ENCODE measurements at places on chromosomes 2 and 18. TPM values are rescaled to one million over a fixed set of nuclear protein-coding genes. Genes with fewer than 3 reads are reported as not detected.

VIL1 gene
- 1.3 TPM for polyA plus RNA-seq

ACADL gene
- 16.7 TPM for polyA plus RNA-seq

STK17B gene
- 14.5 TPM for polyA plus RNA-seq

DNER gene
- polyA plus RNA-seq: 1.6 TPM

ANO7 gene
- polyA plus RNA-seq: 2.2 TPM

SOX11 gene
- polyA plus RNA-seq: 46.8 TPM

NMUR1 gene
- 0.63 TPM for polyA plus RNA-seq

NEURL3 gene
- 0.35 TPM for polyA plus RNA-seq

TMEM178A gene
- 11.2 TPM for polyA plus RNA-seq

SPATA3 gene
- not detected for polyA plus RNA-seq

GKN1 gene
- not detected for polyA plus RNA-seq

SAG gene
- polyA plus RNA-seq: 0.13 TPM

LYG2 gene
- polyA plus RNA-seq: 0.55 TPM

CEBPZ gene
- 68.5 TPM for polyA plus RNA-seq

CXCR2 gene
- polyA plus RNA-seq: 0.25 TPM

SCN7A gene
- 112 TPM for polyA plus RNA-seq

IL1A gene
- 0.15 TPM for polyA plus RNA-seq

RAB17 gene
- polyA plus RNA-seq: 20.7 TPM

TNS1 gene
- polyA plus RNA-seq: 184 TPM

MATN3 gene
- polyA plus RNA-seq: 9.2 TPM

APCDD1 gene
- 167 TPM for polyA plus RNA-seq

IL1B gene
- 2.7 TPM for polyA plus RNA-seq

SPC25 gene
- polyA plus RNA-seq: 18.1 TPM

ARHGEF33 gene
- 2.4 TPM for polyA plus RNA-seq

COLEC12 gene
- polyA plus RNA-seq: 124 TPM

KLHL41 gene
- 1.4 TPM for polyA plus RNA-seq

PARD6G gene
- 23.1 TPM for polyA plus RNA-seq

EFEMP1 gene
- 101 TPM for polyA plus RNA-seq

CFAP53 gene
- 5.7 TPM for polyA plus RNA-seq

DNAH6 gene
- polyA plus RNA-seq: 4.3 TPM

CRYGC gene
- not detected for polyA plus RNA-seq

RGPD3 gene
- 0.47 TPM for polyA plus RNA-seq

MALL gene
- polyA plus RNA-seq: 43.3 TPM

AGXT gene
- polyA plus RNA-seq: 0.17 TPM

ATP6V1B1 gene
- 5.4 TPM for polyA plus RNA-seq

IL36RN gene
- 0.04 TPM for polyA plus RNA-seq

TXNDC2 gene
- polyA plus RNA-seq: 0.36 TPM

UCN gene
- 1.5 TPM for polyA plus RNA-seq

ADRA2B gene
- 2.3 TPM for polyA plus RNA-seq

C2orf80 gene
- polyA plus RNA-seq: not detected

C2orf92 gene
- polyA plus RNA-seq: 24.6 TPM

SLC11A1 gene
- polyA plus RNA-seq: 0.95 TPM

TRIM54 gene
- 0.14 TPM for polyA plus RNA-seq

CRYBA2 gene
- polyA plus RNA-seq: not detected

FAM168B gene
- polyA plus RNA-seq: 84.3 TPM

SKOR2 gene
- polyA plus RNA-seq: not detected

KCNG2 gene
- polyA plus RNA-seq: 0.25 TPM

ZNF385B gene
- 4.6 TPM for polyA plus RNA-seq

TSPYL6 gene
- polyA plus RNA-seq: 0.09 TPM

CHST10 gene
- 32.1 TPM for polyA plus RNA-seq

PELI1 gene
- polyA plus RNA-seq: 35.3 TPM

MC5R gene
- not detected for polyA plus RNA-seq

GLB1L gene
- 16.2 TPM for polyA plus RNA-seq
